ENCODE measurements at places on chromosomes 11 and 22.

GRCh38 chr22:42167066-42167465 lies 36.5 kb upstream of the CYP2D6 start:
- DNase-seq = no peak

DNA sequence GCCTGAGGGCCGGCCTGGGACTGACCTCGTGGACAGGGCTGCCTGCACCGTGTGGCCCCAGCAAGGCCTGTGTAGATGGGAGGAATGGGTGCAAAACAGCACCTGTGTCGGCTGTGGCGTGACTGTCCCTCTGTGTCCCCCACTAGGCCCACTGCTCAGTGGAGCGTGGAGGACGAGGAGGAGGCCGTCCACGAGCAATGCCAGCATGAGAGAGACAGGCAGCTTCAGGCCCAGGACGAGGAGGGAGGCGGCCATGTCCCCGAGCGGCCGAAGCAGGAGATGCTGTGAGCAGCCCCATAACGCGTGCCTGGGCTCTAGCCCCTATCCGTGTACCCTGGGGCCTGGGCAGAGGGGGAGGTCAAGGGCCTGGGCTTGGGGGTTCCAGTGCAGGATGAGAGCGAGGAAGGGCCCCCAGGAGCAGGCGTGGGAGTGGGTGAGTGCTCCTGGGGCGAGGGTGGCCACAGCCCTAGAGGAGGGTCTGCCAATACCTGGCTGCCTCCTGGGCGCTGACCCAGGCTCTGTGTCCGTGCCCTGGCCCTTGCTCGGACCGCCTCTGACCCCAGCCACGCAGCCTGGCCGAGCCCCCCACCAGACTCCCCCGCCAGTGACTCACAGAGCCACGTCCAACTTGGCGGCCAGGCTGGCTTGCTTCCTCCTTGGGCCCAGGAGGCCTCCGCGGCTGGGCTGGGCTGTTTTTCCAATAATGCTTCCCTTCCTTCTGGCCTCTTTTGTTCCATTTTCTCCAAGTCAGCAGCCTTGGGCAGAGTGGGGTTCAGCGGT lies 11.6 kb downstream of the PRR33 start:
- no peak for DNase-seq

DNA sequence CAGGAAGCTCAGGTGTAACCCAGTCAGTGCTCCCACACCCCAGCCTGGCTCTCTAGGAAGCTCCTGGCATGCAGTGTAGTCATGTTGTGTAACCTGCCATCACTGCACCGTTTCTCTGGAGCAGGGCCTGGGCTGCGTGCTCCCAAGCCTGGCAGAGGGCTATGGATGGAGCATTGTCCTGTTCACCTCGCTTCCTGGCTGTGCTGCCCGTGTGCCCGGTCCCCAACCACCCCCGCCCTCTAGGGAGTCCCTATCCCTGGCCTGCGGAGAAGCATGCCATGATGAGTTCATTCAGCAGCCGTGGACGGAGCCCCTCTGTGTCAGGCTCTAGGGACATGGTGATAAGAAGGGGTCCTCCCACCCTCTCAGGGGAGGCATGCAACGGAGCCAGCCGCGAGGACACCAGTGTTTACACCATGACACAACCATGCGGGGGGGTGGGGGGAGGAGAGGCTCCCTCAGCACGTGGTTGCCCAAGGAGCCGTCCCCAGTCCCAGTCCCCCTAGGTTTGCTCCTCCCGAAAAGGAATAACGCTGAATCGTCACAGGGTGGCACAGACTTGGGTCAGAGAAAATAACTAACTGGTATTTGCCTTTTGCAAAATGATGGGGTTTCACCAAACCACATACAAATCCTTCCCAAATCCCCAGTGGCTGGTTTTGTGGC lies 73.1 kb downstream of the FBLN1 start:
- no peak for DNase-seq

GRCh38 chr11:69540118-69541000 lies 58.9 kb downstream of the LINC01488 start:
- DNase-seq = no peak

GRCh38 chr11:7495882-7496551 lies 10.7 kb downstream of the OLFML1 start:
- no peak for DNase-seq

DNA sequence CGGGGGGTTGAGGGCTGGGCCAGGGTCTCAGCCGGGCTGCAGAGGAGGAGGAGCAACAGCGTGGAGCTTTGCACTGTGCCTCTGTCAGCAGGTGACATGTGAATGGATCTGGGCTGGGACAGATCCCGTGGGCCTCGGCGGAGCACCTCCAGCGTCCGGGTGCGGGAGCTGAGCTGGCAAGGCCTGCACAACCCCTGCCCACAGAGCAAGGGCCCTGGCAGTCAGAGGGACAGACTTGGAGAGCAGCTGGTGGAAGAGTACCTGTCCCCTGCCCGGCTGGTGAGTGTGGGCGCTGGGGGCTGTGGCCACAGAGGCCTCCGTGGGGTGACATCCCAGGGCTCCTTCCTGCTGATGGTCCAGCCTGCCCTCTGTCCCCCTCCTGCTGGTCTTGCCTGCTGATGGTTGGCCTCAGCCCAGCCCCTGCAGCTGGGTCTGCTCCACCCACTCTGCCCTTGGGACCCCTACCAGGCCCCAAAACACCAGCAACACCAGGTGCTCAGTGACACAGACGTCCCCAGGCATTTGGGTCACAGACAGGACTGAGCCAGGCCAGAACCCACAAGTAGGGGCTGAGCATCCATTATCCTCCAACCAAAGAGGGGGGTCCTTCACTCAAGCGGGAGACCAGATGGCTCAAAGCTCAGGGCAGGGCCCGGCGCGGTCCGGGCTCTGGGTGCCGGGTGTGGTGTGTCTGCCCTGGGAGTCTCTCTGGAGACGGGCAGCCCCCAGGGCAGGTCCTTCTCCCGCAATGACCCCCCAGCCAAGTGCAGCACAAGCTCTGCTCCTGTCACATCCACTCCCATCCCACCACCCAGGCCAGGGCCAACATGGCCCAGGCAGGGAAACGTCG lies 3.5 kb downstream of the LRRC56 start:
- DNase-seq = no peak

GRCh38 chr11:95908826-95909225 lies 15.1 kb downstream of the MTMR2 start:
- no peak for DNase-seq

DNA sequence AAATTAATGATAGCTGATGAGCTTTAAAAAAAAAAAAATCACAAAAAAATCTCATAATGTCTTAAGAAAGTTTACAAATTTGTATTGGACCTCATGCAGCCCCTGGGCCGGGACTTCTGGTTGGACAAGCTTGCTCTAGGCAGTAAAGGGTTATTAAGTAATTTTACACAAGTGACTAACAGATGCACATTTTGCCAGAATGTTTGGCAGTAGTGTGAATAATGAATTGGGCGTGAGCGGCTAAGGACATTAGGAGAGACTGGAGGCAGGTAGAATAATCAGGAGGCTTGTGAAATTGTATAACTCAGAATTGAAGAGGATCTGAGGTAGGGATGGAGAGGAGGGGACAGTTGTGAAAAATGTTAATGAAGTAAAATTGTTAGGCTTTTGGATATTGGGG lies 77.4 kb downstream of the HIPK3 start:
- no peak for DNase-seq

DNA sequence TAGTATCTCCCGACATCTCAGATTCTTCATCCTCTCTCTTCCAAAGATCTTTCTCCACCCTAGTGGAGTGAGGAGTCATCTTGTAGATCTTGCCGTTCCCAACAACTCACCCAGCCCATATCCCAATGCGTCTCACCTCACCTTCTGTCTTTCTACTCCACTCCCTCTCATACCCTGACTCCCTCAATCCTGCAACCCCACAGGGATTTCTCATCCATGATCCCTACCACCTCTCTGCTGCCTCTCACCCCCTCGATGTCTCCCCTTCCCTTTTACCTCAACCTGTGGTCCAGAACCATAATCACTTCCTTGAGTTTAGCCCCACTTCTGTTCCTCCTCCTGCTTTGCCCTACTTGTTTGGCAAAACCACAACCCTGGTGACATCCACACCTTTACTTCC lies 41.7 kb downstream of the OTOG start:
- no peak for DNase-seq

DNA sequence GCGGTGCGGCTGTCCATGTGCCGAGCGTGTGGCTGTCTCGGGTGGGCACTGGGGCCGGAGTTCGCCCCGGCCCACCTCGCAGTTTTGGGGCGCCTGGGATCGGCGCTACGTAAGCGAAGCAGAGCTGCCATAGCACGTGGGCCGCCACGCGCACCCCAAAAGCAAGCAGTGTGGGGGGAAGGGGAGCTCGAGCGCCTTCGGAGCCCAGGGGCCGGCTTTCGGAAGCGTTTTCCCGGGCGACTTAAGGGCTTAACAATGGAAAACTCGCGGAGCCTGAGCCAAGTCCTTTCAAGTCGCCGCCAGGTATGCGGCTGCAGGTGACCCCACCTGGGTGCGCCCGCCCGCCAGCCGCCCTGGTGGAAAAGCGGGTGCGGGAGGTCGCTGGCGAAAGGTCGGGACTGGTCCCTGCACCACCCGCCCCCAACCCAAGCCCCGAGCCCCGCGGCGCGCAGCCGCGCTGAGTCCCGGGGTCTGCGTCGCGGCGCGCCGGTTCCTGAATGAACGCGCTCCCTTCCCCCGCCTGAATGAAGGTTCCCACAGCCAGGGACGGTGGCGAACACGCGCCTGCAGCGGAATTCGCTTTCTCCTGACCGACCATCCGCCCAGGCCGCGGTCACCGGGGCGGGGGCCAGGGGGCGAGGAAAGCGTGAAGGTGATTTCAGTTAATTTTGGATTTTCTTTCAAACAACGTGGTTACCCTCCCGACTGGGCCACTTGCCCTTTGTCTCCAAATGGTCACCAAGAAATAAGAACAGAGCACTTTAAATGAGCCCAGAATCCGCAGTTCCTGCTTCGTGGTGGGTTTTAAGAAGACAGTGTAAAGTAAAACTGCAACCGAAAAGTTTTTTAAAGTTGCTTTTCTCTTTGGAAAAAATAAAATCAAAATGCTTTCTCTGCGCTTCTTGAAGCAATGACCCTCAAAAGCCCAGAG lies 2.8 kb upstream of the CCND1 start:
- DNase-seq = no peak

GRCh38 chr11:72703267-72704008 lies 29.2 kb upstream of the PDE2A start:
- DNase-seq = no peak

GRCh38 chr11:61172888-61173287 lies 11.7 kb upstream of the VPS37C start:
- no peak for DNase-seq

DNA sequence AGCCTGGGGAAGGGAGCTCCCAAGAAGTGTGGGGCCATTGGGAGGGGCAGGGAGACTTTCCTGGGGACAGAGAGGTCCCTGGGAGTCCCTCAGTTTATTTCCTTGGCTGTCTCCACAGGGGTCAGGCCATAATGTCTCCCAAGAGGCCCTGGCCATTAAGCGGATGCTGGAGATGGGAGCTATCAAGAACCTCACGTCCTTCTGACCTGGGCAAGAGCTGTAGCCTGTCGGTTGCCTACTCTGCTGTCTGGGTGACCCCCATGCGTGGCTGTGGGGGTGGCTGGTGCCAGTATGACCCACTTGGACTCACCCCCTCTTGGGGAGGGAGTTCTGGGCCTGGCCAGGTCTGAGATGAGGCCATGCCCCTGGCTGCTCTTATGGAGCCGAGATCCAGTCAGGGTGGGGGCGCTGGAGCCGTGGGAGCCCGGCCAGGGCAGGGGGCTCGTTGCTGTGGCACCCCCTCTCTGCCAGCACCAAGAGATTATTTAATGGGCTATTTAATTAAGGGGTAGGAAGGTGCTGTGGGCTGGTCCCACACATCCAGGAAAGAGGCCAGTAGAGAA lies 58.4 kb downstream of the ST3GAL4 start:
- no peak for DNase-seq

GRCh38 chr22:32717337-32718240 lies 83.9 kb upstream of the TIMP3 start:
- DNase-seq = no peak

GRCh38 chr11:61140416-61140815 lies 20.8 kb downstream of the VPS37C start:
- DNase-seq = no peak

- no peak for DNase-seq
Observed at GRCh38 chr22:49155039-49155769, 672.5 kb downstream of the BRD1 start.

- no peak for DNase-seq
Observed at GRCh38 chr22:46576556-46577367, 39.3 kb upstream of the CELSR1 start.

DNA sequence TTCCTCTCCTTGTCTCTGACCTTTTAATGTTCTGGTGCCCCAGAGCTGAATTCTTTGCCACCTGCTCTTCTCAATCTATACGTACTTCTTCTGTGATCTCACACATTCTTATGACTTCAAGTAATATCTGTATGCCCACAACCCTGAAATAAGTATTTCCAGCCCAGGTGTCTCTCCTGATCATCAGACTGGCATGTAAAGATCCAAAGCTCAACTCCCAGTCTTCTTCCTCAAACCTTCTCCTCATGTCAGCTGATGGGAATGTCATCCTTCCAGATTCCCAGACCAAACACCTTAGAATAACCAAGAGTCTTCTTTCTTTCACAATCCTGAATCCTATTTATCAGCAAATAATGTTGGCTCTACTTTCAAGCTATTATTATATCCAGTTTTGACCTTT lies 9.3 kb downstream of the MS4A3 start:
- DNase-seq = no peak

DNA sequence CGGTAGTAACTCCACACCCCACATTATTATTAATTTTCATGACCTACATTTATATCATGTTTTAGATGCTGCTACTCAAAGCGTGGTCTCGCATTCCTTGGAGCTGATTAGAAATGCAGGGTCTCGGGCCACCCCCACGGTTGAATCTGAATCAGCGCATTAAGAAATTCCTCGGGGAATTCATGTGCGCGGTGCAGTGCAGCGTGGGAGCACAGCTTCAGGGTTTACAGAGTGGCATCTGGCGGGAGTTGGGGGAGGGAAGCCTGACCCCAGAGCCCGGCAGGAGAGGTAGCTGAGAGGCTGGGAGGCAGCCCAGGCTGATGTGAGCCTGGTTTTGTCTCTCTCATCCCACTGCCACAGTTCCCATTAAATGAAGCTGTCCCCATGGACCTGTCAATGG lies 48.1 kb upstream of the DAGLA start:
- no peak for DNase-seq

GRCh38 chr11:19200410-19201201 lies 1.2 kb downstream of the CSRP3 start:
- DNase-seq = no peak

GRCh38 chr22:21631025-21631424 lies 1.2 kb upstream of the YDJC start:
- DNase-seq = no peak

- no peak for DNase-seq
Observed at GRCh38 chr11:14269692-14270573, 89.0 kb downstream of the RRAS2 start.

- DNase-seq = no peak
Observed at GRCh38 chr22:45320357-45320976, 10.7 kb downstream of the FAM118A start.

- no peak for DNase-seq
Observed at GRCh38 chr11:69949327-69949726, 128.8 kb upstream of the ANO1 start.

DNA sequence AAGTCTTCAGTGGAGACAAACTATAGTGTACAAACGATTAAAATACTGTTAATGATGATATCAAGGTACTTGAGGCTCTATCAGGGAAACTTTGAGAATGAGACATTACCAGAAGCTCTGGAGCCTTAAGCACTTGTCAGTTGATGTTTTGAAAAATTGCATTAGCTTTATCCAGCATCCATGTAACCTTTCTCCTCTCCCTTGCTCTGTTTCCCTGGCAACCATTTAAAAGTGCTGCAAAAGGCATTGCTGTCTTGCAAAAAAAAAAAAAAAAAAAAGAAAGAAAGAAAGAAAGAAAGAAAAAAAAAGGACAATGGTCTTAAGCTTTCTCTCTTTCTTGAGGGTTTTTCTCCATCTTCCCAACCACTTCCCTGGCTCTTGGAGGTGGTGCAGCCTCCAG lies 787.0 kb downstream of the OPCML start:
- no peak for DNase-seq

GRCh38 chr11:69939551-69940245 lies 120.5 kb upstream of the FGF3 start:
- no peak for DNase-seq
